SJSA1 (cell line): ENCODE measurements at places on chromosomes 4 and X. TPM values are rescaled to one million over a fixed set of nuclear protein-coding genes. Genes with fewer than 3 reads are reported as not detected.
A peak's percentile ranks its signal among the peaks of the same experiment; 100 is the strongest.

RRH gene
- total RNA-seq: not detected in 2 replicates

DNA sequence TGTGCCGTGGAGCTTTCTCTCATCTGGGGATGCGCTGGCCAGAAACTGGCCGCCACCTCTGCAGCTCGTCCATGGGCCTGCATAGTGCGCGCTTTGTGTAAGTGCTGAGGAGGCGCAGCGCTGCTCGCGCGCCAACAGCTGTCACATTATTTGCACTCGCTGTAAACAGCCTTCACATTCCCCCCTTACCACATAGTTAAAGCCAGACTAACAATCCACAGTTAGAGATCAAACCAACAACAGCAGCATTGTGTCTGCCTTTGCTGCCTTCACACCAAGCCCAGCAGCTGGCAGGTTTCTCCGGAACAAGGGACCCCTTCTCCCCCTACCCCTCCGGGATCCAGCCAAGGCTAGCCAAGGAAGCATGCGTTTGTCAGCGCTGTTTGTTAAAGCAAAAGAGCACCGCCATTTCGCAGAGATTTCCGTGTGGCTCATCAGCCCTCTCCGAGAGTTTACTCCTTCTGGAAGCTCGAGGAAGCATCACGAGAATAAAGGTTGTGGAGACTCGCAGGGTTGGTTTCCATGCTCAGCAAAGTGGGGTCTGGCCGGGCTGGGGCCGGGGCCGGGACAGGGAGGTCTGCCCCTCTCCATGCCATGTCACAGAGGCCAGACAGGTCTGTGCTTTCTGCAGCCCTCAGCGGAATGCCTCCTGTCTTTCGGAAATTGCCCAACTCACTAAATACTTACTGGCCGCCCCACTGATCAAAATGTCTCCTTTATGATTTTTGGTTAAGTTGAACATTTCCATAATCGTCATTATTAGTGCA is 11.0 kb downstream of the BCOR start:
- DNase-seq: peak; percentile 21

GRCh38 chrX:48933757-48934156 is 14.9 kb upstream of the PIM2 start:
- no peak for DNase-seq

GRCh38 chr4:169407217-169407845 is 136.6 kb upstream of the SH3RF1 start:
- no peak for DNase-seq

GRCh38 chr4:8909548-8909947 is 37.9 kb upstream of the HMX1 start:
- DNase-seq: no peak
